ENCODE measurements at places on chromosomes 5 and 9.

DNA sequence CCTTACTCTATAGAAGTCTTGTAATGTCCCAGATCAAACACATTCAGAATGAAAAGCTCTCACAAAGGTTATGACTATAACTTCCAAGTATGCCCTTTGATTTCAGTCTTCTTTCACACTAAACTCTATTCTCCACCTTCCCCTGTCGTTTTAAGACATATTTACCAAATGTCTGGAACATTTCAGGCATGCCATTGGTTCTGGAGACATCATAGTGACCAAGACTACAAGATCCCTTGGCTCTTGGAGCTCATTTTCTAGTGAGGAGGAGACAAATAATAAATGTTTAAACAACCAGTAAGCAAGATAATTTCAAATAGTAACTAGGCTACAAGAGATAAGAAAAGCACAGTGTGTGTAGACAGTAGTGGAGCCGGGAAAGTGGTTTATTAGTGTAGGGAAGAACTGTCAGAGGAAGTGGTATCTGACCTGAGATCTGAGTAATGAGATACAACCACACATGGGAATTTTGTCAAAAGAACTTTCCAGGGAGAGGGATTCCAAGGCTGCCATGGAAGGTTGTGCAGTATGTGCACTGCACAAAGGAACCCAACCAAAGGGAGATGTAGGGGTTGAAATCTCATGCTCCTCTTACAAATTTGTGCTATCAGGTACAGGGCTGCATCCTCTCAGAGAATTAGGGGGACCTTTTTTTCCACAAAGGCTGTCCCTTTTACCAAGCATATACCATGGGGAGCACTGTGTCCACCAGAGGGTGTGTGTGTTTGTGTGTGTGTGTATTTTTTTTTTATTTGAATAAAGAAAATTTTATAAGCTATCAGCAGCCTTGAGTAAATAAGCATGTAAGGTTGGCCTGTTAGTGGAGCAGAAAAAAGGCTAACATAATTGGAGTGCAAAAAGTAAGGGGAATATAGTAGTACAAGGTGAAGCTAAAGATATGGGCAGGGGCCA is 1279.1 kb upstream of the WWC1 start:
- no peak for DNase-seq

DNA sequence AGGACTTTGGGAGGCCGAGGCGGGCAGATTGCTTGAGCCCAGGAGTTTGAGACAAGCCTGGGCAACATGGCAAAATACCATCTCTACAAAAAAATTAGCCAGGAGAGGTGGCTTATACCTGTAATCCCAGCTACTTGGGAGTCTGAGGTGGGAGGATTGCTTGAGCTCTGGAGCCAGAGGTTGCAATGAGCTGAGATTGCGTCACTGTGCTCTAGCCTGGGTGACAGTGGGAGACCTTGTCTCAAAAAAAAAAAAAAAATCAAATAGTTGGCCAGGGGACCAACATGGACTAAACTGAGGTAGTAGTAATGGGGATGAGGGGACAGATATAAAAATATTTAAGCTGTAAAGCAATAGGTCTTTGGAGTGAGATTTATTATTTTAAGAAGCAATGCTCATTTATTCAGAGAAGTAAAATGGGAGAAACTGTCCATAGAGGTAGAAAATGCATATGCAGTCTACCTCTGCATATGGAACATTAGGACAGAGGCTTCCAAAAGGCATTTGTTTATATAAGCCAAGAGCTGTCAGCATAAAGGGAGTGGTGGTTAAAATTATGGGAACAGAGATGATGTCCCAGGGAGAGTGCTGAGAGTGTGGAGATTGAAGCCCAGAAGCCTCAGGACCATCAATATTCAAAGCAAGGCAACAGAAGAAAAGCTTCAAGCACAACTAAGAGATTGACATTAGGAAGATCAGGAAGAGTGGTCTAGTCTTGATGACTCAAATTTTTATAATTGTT is 98.1 kb downstream of the UBE2R2 start:
- DNase-seq, result no peak

- peak; percentile 27 for DNase-seq
Measured at GRCh38 chr9:123225374-123225813, 43.0 kb downstream of the STRBP start.

DNA sequence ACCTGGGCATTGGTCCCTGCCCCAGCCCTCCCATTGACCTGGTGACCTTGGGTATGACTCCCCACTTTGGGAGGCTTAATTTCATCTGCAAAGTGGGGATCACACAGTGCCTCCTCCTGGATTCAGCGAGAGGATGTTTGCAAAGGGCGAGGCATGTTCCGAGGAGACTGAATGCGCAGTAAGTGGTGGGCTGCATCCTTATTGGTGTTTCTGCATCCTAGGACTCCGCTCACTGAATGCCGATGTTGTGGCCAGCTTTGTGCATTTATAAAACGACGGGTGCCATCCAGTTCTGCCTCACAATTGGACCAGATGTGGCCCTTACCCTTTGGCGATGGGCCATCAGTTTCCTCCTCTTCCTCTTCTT is 23.5 kb upstream of the AIF1L start:
- DNase-seq, result no peak

DNA sequence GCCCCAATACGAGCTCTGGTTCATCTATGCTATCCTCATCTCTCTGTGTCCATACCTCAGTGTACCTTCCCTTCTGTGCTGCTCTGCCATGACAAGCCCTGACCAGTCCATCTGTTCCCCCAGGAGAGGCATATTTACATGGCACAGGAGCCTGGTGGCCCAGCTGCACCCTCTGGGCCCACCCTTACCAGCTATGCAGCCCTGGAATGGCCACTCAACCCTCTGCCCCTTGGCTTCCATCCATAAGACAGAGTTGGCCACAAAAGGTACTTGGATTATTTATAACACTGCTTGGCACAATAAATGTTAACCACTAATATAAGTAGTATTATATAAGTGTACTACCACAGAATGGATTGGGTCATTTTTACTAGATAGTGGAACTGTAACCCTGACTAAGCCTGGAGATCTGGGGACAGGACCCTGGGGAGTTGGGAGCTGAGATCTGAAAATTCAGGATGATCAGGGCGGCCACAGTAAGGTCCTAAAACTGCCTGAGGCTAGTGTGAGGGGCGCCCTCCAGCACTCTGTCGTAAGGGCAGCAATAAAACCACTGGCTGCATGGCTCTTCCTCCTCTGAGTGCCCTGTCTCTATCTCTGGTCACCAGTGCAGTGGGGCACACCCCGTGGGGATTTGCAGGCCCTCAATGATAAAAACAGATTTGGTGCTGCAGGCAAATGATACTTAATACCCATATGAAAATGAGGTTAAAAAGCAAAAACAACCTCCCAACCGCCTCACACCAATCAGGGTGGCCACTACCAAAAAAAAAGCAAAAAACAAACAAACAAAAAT is 65.8 kb downstream of the SEMA4D start:
- no peak for DNase-seq

- no peak for DNase-seq
Measured at GRCh38 chr9:106913276-106913675, 50.3 kb downstream of the ZNF462 start.

GRCh38 chr9:96177005-96177718 is 124.8 kb downstream of the HSD17B3 start:
- no peak for DNase-seq

DNA sequence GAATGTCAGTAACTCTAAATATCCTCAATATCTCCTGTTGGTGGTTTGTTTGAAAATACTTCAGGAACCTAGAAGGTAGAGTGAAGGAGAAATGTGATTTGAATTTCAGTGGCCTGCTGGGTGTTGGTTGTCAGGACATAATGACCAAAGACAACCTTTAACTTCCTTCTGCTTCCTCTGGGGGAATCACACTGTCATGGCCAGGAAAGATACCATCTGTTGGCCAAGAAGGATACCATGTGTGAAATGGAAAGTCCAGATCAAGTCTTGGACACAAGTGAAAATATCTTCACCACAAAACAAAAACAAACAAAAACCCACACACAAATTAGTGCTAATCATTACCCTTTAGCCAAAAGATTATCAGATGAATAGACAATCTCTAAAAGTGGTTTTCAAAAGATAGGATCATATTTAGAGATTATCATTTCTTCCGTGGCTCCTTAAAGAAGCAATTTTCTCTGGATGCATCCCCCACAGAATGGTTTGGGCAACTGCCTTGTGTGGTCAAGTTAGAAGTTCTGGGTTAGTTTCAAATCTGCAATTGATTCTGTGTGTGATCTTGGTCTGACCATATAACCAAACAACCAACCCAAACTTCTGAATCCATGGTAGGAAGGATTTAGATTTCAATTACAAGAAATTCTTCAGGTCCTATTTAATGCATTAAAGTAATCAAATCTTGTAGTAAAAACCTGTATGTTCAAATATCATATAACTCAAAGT is 1.6 kb downstream of the C1QTNF3 start:
- no peak for DNase-seq

GRCh38 chr9:105500108-105500766 is 52.4 kb downstream of the FSD1L start:
- no peak for DNase-seq

- DNase-seq, result no peak
Measured at GRCh38 chr5:179865491-179866240, 7.0 kb upstream of the MRNIP start.

DNA sequence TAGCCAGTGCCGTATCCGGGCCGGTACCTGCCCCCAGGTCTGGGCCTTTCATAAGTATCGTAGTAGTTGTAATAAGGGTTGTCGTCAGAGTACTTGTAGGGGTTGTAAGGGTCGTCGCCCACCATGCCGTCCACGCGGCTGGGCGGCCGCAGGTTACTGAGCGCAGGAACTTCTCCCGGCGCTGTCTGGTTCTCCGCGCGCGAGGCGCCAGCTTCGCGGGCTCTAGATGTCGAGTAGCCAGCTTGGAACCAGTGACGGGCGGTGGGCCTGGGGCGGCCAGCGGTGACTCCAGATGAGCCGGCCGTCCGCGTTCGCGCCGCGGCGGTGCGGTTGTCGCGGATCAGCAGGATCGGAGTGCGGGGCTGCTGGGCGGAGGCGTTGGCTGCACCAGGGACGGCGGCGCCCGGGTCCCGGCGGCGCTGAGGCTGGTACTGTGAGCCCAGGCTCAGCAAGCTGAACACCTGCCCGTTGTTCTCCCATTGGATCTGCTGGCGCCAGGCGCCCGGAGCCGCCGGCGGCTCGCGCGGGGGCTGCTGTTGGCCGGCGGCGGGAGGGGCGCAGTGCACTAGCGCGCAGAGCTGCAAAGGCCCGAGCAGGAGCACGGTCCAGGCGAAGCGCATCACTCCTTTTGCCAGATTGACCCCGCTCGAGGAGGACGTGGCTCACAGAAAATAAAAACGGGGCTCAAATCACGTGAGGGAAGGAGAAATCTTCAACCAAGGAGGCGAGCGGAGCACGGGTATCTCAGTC is 518 bp downstream of the LOX start:
- no peak for DNase-seq
